ENCODE measurements at places on chromosomes 1 and 21.

DNA sequence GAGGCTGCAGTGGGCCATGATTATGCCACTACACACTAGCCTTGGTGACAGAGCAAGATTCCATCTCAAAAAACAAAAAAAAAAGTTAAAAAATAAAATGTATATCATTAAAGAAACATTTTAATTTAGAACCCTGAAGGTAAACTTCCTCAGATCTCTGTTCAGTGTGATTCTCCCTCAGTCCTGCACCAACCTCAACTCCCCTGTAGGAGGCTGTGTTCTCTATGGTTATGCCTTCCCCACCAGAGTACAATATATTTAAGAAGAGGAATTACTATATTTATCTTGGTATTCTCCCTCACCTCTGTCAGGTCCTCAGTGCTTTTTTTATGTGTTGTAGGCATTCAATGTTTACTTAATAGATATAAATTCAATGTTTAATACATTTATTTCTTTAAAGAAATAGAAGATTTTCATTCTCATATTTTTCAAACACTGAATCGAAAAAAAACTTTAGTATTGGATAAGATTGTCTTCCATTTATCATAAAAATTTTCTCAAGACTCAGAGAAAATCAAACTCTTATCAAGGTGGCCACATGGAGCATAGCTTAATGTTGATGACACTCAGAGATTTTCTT, 4.8 kb upstream of the LRRC8B start:
- peak; percentile 50 for DNase-seq

- no peak for DNase-seq
Measured at GRCh38 chr1:15465674-15466073, 9.1 kb downstream of the CELA2A start.

- no peak for DNase-seq
Measured at GRCh38 chr1:1470626-1471388, 758 bp upstream of the ATAD3B start.

GRCh38 chr1:201175820-201176500, 14.7 kb upstream of the IGFN1 start:
- no peak for DNase-seq

DNA sequence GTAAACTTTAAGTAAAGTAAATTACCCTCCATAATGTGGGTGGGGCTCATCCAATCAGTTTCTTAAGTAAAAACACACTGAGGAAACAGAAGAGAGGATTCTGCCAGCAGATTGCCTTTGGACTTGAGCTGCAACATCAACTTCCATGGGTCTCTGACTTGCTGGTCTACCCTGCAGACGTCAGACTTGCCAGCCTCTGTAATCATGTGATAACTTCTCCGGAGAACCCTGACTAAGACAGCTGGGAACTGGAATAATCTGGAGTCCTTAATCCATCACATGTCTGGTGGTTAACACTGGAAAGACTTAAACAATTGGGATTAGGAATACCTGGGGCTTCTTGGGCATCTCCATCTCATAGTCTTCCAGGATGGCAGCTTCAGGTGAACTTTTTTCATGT, 13.2 kb upstream of the CEP350 start:
- DNase-seq = no peak

- peak; percentile 30 for DNase-seq
Measured at GRCh38 chr1:8422510-8423268, 104.8 kb downstream of the SLC45A1 start.

DNA sequence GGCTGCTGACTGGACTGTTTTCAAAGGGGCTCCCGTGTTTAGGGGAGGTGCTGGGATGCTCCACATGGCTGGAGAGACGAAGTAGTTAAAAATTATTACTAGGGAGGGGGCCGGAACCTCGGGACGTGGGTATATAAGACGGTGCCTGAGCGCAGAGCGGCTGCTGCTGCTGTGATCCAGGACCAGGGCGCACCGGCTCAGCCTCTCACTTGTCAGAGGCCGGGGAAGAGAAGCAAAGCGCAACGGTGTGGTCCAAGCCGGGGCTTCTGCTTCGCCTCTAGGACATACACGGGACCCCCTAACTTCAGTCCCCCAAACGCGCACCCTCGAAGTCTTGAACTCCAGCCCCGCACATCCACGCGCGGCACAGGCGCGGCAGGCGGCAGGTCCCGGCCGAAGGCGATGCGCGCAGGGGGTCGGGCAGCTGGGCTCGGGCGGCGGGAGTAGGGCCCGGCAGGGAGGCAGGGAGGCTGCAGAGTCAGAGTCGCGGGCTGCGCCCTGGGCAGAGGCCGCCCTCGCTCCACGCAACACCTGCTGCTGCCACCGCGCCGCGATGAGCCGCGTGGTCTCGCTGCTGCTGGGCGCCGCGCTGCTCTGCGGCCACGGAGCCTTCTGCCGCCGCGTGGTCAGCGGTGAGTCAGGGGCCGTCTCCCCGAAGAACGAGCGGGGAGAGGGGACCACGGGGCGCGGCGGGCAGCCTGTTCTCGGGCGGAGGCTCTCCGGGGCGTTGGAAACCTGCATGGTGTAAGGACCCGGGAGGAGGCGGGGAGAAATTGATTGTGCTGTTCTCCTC, at the start of gene CHODL:
CHODL (plus strand) TSS at position 163 of the 793 bp plus-strand sequence; CDS start at position 554, 391 bp downstream.
- no peak for DNase-seq

DNA sequence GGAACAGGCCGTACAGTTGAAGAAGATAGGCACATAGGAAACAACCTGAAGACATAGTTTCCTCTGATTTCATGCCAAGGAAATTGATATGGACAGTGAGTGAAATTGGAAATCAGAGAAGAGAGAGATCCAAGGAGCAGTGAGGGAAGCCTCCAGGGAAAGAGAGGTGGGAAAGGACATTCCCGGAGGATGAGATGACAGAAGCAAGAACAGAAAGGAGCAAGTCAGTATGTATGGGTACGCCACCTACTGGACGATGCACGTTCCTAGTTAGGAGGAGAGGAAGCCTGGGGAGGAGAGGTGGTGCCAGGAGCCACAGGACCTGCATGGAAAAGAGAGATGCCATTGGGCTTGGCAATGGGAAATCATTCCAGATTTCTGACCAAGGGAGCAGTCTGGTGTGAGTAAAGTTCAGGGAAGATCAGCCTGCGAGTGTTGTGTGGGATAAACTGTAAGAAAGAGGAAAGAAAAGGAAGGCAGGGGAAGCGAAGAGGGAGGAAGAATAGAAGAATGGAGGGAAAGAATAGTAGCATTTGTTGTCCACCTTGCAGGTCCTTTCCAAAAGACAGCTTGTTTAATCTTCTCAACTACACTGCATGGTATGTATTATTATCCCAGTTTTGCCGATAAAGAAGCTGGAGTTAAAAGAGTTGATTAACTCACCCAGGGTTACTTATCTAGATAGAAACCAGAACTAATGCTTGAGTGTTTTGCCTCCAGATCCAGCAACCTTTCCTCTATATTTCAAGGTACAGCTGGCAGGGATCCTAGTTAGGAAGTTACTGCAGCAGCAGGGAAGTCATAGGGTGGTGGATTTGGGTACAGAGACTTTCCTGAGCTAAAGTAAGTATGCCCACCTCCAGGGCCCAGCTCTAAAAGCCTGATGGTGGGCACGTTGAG, 27.4 kb downstream of the C1orf116 start:
- DNase-seq = peak; percentile 57

- DNase-seq = no peak
Measured at GRCh38 chr1:235313262-235313661, 14.7 kb downstream of the ARID4B start.

DNA sequence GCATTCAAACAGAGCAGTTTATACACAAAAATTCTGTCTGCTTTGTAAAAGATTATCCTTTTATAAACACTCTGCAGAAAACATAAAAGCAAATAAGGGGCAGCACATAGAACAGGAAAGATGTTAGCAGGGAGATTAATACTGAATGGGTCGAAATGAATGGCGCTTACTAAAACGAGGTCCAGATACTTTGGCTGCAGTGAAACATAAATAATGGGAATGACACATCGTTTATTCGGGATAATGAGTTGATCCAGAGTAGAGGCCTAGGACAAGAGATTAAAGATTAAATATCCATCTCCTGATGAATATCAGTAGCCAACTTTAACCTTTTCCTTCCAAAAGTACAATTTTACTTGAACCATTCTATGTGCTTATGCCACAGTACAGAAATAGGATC, 54.4 kb upstream of the PROX1 start:
- no peak for DNase-seq

DNA sequence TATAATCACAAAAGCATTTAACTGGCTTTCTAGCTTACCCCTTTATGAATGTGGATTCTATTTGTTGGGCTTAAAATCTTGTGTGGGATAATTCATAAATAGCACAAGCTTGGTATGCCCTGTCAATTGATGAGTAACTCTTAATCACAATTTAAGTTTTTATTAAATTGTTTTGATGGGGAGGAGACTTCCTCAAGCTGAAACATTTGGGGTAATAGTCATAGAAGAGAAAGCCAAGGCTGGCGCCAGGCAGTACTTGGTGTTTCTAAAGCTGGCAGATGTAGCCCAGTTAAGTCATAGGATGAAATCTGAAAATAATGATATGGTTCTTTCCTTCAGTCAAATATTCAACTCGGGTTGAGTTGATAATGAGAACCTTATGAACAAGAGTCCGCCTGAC, 167.2 kb downstream of the FMN2 start:
- DNase-seq = peak; percentile 36

GRCh38 chr1:3134381-3135072, 65.5 kb downstream of the PRDM16 start:
- no peak for DNase-seq

DNA sequence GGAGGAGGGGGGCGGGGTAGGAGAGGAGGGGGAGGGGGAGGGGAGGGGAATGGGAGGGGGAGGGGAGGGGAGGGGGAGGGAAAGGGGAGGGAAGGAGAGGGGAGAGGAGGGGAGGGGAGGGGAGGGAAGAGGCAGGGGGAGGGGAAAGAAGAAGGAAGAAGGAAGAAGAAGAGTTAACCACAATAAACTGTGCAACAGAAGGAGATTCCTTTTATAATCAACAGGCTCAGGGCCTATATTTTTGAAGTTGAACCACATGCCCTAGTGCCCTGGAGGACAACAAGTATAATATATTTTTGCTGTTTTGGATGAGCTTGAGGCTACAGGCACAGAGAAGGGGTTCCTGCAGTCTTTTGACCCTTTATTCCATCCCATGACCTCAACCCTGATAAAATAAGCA, 228.2 kb upstream of the IRF2BP2 start:
- DNase-seq = no peak

DNA sequence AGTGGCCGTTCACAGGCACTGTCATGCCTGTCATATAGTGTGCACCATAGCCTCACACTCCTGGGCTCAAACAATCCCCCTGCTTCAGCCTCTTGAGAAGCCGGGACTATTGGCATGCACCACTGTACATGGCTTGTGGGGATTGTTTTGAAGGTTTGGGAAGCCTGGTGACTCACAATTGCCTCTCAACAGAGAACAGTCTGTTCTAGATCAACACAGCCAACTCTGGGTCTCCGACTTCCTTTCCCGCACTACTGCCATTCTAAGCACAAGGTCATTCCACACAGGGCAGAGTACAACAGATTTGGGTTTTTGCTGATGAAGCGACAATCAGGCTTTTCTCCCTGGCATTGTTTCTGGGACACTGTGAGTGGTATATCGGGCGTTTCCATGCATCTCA, 15.5 kb upstream of the AHCTF1 start:
- no peak for DNase-seq

DNA sequence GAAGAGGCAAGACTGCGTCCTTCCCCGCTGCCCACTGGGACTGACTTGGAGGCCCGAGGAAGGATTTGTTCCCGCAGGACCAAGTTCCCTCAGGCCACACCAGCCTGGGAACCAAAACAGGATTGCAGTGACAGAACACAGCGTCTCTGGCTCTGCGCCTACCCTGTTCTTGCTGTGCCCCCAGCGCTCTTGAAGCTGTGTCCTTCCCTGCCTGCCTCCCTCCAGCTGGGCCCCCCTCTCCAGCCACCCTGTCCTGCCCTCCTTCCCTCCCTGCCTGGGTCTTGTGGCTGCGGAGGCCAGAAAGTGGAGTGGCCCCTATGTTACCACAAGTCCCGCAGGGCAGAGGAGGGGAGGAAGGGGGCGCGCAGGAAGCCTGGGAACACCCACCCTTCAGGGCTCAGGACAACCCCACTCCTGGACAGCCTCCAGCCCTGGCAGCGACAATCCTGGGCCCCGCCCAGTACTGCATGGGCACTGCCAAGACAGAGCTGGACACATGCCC, 164.9 kb downstream of the DYRK1A start:
- DNase-seq = no peak

- peak; percentile 38 for DNase-seq
Measured at GRCh38 chr1:222798116-222798515, 16.7 kb upstream of the DISP1 start.

DNA sequence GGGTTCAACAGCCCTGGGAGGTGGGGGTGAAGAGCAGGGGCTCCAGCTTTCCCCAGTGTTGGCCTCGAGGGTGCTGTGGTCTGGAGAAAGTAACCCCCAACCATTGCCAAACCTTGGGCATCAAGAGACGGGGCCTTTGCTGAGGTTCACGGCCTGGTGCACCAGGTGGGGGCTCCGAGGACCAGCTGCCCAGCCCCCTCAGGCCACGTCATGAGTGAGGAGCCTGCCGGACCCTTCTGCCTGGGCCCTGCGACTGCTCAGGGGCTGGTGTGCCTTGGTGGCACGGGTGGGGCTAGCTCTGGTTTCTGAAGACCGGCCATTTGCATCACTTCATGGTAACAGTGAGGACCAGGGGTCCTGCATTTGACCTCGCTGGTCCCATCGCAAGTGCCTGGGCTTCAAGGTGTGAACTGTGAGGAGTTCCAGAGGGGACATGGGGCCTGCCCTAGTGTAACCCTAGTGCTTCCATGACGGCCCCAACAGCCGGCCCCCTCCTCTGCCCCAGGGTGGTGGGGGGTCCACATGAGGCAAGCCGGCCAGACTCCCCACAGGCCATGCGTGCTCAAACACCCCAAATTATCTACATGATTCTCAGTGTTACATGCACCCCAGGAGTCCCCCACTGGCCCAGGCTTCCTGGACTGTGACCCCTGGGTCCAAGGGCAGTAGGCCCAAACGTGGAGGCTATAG, 13.5 kb downstream of the MORN1 start:
- no peak for DNase-seq

DNA sequence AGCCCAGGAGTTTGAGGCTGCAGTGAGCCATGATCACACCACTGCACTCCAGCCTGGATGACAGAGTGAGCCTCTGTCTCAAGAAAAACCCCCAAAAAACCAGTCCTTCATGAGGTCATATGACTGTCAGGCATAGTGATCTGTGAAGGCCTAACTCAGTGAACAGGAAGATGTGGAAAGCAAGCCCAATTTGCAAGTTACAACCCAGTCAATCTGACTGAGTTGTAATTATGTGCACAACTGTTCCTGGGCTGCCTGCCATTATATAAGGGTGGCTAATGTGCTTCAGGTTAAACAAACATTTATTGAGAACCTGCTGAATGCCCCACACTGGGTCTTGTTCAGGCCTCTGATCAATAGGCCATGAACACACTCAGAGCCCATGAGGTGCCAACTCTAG, 38.2 kb upstream of the KIRREL1 start:
- DNase-seq = no peak

- no peak for DNase-seq
Measured at GRCh38 chr21:42721341-42721824, 68.0 kb downstream of the PDE9A start.

GRCh38 chr1:233168384-233168783, 127.1 kb downstream of the PCNX2 start:
- DNase-seq = no peak

- no peak for DNase-seq
Measured at GRCh38 chr1:166193057-166193698, 26.4 kb upstream of the FAM78B start.

- DNase-seq = no peak
Measured at GRCh38 chr1:1677718-1678580, 14.6 kb downstream of the SLC35E2B start.

All from RWPE1 (cell line).